ENCODE measurements at places on chromosomes 13 and 19.

DNA sequence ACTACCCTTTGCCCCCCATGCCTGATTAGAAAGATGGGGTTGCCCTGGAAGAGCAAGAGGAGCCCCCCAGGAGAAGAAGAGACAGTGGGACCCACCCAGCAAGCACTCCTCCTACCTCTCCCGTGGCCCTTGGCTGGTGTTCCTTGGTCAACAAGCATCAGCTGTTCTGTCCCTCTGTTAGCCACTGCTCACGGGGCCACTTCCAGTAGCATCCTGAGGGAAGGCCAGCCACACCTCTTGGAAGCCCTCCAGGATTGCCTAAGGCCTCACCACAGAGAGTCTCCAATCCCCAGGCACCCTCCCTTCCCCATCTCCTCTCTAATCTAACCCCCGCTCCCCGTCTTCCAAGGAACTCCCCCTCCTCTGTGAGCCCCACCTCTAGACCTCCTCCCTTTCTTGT is 15.1 kb upstream of the DPP9 start:
- DNase-seq: no peak

GRCh38 chr13:75399168-75399878 is 82.6 kb downstream of the TBC1D4 start:
- no peak for DNase-seq

- DNase-seq: no peak
Observed at GRCh38 chr19:47152205-47152604, 21.6 kb downstream of the SAE1 start.

DNA sequence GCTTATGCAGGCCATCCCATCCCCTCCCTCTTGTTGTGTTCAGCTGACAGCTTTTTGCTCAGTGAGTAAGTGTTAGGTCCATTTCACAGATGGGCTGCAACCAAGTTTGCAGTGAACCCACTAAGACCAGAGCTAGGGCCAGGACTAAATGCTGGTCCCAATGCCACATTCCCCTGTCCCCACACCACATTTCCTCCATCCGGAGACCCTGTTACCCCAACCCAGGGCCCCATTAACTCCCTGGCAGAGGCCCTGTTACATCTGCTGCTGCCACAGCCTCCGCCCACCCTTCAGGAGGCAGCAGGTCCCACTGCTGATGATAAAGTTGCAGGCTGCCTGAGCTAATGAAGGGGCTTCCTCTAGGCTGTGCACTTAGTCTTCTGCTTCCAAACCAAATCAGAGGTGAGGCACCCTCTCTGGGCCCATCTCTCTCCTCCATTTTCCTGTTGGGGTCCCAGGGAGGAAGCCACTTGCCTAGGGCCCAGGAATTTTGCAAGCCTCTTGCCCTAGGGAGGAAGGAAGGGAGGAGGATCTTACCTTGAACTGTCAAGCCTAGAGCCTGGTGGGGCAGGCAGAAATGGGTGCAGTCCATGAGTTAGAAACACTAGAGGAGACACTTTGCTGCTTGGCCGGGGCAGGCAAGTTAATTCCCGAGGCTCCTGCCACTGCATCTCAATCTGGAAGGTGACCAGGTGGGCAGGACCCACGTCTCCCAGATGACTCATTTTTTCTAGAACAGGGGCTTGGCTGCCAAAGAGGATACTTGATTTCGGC is 3.4 kb upstream of the USF2 start:
- no peak for DNase-seq

DNA sequence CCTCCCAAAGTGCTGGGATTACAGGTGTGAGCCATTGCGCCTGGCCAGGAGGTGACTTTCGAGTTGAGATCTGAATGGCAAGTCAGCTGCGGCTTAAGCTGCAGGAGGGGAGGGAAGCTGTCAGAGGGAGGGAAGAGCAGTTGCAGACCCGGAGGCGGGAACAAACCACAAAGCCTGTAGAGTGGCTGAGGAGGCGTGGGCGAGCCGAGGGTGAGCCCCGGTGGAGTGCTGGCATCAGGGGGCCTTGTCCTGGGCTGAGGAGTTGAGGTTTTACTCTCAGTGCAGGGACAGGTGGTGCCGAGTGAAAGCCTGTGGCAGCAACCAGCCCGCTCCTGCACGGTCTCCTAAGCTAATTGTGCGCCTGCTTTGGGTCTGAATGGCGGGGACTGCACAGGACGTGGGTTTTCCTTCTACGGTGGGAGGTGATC is 24.2 kb downstream of the PPP1R37 start:
- no peak for DNase-seq

DNA sequence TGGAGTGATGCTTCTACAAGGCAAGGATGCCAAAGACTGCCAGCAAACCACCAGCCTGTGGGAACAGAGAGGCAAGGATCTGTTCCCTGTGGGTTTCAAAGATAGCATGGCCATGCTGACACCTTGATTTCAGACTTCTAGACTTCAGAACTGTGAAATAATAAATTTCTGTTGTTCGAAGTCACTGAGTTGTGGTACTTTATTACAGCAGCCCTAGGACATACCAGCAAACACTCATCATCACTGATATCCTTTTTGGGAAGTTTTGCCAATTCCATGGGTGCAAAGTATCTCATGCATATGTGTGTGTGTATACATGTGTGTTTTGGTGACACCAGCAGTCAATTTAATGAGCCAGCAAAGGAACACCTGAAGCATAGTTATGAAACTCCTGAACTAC is 21.0 kb downstream of the LMO7 start:
- DNase-seq: no peak

Data from GM04503 (cell line).